Thoracic aorta (tissue), 2 donors: ENCODE measurements at places on chromosomes 3 and 15. TPM values are rescaled to one million over a fixed set of nuclear protein-coding genes. Genes with fewer than 3 reads are reported as not detected.
A peak's percentile ranks its signal among the peaks of the same experiment; 100 is the strongest.

Gene IL17RD
- 7.9 TPM for total RNA-seq

- no peak for DNase-seq
Measured at GRCh38 chr3:161026612-161027510, 78.3 kb downstream of the B3GALNT1 start.

DNA sequence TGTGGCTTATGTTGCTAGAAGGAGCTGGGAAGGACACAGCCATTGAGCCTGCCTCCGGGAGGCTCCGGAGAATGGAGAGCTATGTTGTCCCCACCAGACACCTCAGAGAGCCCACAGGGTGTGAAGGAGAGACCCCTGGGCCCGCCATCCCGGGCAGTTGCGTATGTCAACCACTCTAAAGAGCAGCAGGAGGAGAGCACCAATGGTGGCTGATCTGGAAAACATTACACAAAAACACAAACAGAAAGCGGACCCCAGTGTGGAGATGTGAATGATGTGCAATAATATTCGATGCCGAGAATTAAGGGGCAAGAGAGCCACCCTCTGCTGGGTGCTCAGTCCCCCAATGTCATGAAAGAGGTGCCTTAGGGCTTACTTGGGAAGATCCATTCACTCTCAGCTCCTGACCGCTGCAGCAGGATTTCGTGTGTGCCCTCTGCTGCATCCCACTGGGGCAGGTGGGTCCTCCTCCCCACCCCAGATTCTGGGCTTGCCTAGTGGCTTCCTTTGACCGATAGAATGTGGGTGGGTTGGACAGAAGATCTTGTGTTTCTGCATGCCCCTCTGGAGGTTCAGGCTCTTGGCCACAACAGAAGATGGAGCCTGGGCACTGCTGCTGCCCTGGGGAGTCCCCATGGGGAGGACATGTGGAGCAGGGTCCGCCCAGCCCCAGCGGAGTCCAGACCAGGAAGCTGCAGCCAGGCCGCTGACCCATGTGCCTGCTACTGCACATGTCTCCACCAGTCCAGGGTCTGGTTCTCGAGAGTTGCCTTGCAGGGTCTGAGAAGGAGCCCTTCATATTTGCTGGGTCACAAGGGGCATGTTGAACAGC lies 245.3 kb downstream of the OCA2 start:
- DNase-seq, result no peak

DNA sequence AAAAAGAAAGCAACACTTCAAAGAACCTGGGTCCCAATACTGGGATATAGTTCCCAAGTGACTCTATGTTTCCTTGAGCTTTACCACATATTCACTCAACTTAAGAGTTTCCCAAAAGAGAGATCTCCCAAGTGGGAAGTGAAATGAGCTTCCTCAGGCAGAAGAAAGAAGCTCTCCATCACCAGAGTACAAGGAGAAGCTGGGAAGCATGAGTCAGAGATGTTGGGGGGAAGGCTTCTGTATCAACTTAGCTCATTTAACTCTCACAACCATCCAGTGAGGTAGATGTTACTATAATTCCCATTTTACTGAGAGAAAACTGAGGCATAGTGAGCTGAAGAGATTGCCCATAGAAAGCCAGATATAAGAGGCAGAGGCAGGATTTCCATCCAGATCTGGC lies 47.0 kb upstream of the TRIM42 start:
- DNase-seq, result no peak

Gene MAGEL2
- 0.56 TPM for total RNA-seq

DNA sequence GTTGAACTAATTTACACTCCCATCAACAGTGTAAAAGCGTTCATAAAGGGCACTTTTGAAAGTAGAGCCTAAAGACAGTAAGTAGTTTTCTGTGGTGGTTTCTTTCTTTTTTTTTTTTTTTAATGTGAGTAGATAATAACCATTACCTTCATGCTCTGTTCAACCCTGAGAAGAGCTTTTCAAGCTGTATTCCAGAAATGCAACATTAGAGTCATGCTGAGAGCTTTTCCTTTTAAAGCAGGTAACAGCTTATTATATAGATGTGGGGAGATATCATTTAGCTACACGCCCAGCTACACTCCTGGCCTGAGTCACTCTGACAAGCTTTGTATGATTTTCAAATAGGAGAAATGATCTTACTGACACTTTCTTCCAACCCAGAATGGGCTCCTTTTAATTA lies 96.2 kb upstream of the ARHGEF26 start:
- DNase-seq, result no peak

DNA sequence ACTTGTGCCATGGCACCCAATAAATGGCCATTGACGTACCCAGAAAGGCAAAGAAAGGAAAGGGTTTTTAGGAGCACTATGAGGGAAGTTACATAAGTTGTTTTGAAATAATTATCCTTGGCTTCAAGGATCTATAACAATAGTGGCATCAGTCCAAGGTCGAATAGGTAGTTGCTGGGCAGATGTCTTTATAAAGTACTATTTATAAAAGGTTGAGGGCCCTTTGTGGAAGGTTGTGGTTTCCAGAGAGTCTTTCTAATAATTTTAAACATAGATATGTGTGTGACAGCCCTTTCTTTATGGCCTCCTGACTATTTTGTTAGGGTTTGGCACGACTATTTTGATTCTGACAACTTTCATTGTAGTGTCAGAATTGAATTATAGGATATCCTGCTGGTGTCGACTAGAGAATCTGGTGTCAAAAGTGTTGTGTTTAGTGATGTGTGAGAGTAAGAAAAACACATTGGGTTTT lies 260.5 kb downstream of the PYDC2 start:
- no peak for DNase-seq

DNA sequence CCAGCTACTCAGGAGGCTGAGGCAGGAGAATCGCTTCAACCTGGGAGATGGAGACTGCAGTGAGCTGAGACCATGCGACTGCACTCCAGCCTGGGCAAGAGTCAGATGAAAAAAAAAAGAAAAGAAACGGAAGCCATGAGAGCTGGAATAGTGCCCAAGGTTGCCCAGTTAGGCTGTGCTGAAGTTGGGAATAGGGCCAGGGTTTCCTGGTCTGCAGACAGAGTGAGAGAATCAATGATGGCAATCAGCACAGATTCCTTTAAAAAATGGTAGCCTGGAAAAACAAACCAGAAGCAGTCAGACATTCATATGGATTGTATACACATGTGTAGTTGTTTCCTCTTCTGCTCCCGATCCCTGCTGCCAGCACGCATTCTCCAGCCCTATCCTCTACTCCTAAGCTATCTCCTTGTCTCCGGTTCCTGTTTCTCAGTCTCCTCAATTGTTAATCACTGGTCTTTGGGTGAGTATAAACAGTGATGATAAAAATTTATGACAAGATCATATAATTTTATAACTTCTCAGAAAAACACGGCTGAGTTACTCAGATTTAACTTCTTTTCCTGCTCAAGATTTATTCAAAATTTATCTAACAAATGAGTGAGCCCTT lies 316.2 kb upstream of the UMPS start:
- no peak for DNase-seq

- DNase-seq, result no peak
Measured at GRCh38 chr3:143972155-143972504, 507 bp downstream of the DIPK2A start.

DNA sequence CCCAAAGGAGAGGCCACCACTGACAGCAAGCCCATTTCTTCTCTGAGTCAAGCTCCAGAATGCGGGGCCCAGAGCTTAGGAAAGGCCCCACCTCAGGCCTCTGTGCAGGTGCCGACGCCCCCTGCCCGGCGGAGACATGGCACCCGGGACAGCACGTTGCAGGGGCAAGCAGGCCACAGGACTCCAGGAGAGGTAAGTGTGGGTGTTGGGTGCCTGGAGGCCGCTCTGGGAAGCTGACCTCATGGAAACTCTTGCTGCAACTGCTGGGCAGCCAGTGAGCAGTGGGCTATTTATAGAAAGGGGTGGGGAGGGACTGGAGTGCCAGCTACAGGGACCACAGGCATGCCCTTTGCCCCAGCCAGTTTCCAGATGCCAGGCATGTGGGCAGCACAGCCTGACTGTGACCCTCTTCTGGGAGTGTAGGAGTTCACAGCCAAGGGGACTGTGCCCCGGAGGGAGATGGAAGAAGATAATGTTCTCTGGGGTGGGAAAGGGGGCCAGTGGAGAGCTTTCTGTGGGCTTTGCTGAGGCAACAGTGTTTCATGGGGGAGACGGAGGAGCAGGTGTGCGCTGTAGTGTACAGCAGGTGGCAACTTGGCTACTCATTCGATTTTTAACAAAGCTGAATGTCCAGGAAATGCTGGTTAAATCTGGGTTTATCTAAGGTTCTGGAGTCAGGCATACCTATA lies 23.7 kb downstream of the ALPK3 start:
- peak; percentile 58 for DNase-seq

GRCh38 chr15:27725731-27726130 lies 373.4 kb downstream of the OCA2 start:
- DNase-seq, result no peak

Gene HTR3E
- total RNA-seq, result not detected

Gene GALNT15
- 167 TPM for total RNA-seq

Gene MYEF2
- total RNA-seq, result 63.5 TPM

Gene GPR176
- total RNA-seq, result 88.0 TPM

- DNase-seq, result no peak
Measured at GRCh38 chr3:141408596-141408995, 40.3 kb downstream of the ZBTB38 start.

Gene ALPK3
- total RNA-seq, result 56.9 TPM

Gene PLSCR5
- total RNA-seq, result not detected

DNA sequence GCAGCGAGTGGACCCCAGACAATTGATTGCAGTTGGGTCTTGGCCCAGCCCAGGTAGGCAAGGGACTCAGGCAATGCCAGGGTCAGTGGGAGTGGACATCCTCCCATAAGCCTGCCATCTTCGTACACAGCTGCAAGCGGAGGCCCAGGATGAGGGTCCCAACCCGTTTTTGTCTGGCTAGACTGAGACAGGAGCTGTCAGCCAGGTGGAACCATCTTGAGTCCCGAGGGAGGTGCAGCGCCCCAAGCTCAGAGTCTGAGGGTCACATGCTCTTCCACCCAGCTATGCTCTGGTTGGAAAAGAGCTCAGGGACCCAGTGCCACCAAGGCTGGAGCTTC lies 22.6 kb upstream of the IP6K2 start:
- no peak for DNase-seq

Gene OXTR
- 55.1 TPM for total RNA-seq

GRCh38 chr3:120864541-120864940 lies 43.5 kb upstream of the STXBP5L start:
- no peak for DNase-seq

Gene PXYLP1
- 15.2 TPM for total RNA-seq

Gene GP9
- total RNA-seq, result not detected

- peak; percentile 57 for DNase-seq
Measured at GRCh38 chr3:127672429-127673190, at the start of gene ABTB1. ABTB1 (plus strand) TSS chr3:127672952; CDS start chr3:127673026, 74 bp downstream.

GRCh38 chr3:16907243-16907642 lies 22.5 kb downstream of the PLCL2 start:
- DNase-seq, result no peak

Gene FBN1
- 300 TPM for total RNA-seq

- no peak for DNase-seq
Measured at GRCh38 chr15:75738014-75738646, 25.5 kb upstream of the CSPG4 start.

DNA sequence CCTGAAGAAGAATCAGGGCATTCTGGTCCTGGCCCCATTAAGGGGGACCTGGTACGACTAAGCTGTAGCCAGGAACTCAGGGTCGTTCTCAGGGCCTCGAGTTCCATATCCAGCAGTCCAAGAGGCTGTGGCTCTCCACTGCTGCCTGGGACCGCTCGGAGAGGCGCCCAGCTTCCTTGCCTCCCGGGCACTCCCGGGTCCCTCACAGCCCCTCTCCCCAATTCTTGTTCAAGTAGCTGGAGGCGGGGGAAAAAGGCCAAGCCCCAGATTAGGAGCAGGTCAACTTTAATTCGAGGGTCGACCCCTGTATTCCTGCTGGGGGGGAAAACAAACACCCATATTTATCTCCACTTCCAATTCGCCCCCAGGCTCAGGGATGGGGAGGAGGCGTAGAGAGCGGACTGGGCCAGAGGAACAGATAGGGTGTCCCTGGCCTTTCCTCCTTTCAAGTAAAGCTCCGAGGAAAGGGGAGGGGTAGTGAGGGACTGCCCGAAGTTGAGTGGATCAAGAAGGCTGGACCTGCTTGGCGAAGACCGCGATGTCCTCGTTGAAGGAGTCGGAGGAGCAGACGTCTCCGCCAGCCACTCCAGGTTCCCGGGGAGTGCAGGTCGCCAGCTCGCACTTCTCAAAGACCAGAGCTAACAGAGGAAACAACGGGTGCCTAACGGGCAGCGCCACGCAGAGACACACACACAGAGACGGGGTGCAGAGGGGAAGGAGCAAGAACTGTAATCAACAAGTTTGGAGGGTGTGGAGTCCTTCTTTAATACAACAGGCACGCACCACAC lies 4.4 kb downstream of the MEIS2 start:
- no peak for DNase-seq

GRCh38 chr3:133956353-133956752 lies 60.7 kb upstream of the RAB6B start:
- no peak for DNase-seq

GRCh38 chr3:80213086-80213485 lies 445.3 kb upstream of the ROBO1 start:
- DNase-seq, result no peak

Gene HSPBAP1
- total RNA-seq, result 11.9 TPM

GRCh38 chr15:66545255-66545654 lies 20.5 kb downstream of the LCTL start:
- no peak for DNase-seq

DNA sequence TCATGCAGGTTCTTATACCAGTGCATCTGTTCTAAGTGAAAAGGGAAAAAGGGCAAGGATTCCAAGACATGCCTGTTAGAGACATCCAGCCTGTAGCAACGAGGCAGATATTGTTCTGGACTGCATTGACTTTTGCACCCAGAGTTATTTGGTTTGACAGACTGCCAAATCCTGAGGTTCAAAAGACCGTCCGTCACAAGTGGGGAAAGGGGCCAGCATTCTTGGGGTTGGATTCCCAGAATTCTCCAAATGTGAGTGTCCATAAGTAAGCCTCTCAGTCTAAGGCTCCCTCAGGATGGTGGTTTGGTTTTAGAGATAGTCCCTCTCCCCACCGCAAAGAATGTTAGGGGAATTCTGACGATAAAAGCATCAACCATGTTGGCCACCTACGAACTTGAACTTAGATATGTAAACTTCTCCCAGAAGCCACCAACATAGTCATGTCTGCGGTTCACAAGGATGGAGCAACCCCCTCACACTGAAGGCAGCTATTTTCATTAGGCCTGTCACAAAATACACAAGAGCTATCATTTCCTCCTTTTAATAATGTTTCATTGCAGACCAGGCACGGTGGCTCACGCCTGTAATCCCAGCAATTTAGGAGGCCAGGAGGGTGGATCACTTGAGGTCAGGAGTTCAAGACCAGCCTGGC lies 13.6 kb upstream of the LACTB start:
- no peak for DNase-seq

Gene FAH
- 21.9 TPM for total RNA-seq

DNA sequence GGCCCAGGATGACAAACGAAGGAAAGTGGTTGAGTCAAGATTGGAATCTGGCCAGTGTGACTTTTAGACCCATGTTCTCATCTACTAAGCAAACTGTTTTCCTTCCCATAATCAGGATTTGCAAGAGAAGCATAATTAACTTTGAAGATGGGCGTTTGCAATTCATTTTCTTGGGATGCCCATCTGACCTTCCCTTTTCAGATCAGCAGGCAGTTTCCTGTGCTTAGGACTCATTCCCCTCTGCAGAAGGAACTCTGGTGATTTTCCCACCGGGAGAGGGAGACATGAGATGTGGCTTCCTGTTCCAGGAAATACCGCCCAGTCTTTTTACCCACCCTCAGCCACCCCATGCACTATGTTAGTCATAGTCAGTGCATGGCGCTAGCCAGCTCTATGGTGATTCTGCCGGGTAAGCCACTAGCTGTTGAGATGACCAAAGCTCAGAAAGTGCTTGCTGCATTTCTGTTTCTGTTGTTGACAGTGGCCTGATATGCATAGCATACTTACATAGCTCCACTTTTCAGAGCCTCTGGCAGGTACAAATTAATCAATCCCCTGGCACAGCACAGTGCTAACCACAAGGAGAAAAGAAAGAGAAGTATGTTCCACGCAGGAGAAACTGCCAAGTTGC lies 129.4 kb downstream of the VGLL4 start:
- peak; percentile 73 for DNase-seq
